ENCODE measurements at places on chromosomes 1 and 21. TPM values are rescaled to one million over a fixed set of nuclear protein-coding genes. Genes with fewer than 3 reads are reported as not detected.
A peak's percentile ranks its signal among the peaks of the same experiment; 100 is the strongest.

DNA sequence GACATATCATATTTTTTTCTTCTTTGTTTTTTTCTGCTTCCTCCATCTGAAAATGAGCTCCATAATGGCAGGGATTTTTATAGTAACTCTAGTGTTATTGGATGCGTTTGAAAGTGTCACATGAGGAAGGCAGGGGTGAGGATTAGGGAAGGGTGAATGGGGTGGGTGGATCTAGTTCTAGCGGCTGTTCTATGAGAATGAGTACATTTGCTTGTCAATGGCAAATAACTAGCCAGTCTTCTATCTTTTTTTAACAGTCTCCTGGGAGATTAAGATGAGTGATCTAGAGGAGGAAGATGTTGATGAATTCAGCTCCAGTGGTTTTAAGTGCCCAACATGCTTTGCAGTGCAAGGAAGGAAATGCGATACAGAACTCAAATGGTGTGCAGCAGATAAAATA lies 5.8 kb downstream of the OR14I1 start:
- no peak for DNase-seq

DNA sequence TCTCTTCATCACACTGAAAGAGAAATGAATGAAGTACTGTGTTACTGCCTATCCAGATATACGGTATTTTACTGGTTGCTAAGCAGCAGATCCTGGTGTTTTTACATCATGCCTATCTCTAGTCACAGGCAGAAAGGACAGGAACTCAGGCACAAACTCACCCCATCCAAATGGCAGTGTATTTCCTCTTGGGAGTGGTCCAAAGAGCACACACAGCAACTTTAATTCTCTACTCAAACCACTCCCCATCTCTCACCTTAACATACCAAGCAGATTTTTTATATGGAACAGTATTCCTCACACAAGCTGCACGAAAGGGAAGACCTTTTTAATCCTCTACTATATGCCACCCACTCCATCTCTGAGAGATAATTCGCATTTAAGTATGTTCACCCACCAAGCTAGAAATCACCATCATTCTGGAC lies 27.3 kb downstream of the EIF4G3 start:
- DNase-seq = no peak

GRCh38 chr1:52328615-52329014 lies 37.4 kb downstream of the CC2D1B start:
- DNase-seq = no peak

GRCh38 chr1:223140611-223141405 lies 2.2 kb downstream of the TLR5 start:
- DNase-seq = no peak

DNA sequence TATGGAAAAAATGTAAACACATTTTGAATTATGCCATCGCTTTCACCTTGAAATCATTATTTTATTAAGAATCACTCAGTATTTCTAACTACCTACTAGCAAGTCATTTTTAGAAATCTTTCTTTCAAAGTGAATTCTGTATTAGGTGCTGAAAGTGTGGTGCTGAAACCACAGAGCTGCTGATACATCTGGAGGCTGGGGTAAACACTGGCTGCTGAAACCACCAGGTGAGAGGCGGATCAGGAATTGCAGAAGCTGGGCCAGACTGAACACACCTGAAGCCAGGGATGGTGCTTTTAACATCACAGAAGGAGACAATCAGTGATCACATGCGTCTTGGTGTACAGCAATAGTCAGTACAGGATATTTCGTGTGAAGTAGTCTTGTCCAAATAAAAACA lies 42.2 kb upstream of the KCNE1 start:
- no peak for DNase-seq

DNA sequence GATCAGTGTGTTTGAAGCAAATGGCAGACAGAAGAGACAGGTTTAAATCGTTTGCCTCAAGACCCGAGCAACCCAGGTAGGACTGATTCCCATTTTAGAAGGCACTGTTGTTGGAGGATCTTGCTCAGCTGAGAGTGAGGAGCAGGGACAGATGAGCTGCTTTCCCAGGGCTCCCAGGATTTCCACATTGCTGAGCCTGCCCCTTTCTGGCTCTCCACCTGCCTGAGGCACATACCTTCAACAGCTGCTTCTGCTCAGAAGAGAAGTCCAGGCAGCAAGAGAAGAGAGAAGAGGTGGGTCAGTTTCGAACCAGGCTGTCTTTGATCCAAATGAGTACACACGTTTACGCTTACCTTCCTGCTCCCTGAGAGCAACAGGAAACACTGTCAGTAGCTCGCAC lies 5.7 kb downstream of the TNNT2 start:
- DNase-seq = no peak

DNA sequence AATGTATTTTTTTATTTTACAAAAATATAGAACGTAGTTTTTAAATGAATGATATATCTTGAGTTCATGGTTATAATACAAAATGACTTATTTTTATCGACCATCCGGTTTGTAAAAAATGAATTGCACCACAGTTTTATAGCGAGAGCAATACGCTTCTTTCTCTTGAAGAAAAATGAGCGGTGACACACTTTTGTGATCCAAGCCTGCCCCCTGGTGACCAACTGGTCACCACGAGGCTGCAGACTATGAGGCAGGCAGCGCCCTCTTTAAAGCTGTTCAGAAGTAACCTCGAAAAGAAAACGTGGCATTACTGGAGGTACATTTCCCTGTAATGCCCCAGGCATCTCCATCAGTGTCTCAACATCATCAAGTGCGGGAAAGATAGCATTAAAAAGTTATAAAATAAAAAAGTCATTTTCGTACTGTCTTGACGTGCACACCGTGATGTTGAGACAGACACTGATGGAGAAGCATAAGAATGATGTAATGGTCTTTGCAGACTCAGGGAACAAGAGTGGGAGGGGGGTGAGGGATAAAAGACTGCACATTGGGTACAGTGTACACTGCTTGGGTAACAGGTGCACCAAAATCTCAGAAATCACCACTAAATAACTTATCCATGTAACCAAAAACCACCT lies 734.2 kb upstream of the ADAMTS5 start:
- peak; percentile 86 for DNase-seq

GRCh38 chr1:20625176-20626097 lies 7.8 kb upstream of the PINK1 start:
- no peak for DNase-seq

DNA sequence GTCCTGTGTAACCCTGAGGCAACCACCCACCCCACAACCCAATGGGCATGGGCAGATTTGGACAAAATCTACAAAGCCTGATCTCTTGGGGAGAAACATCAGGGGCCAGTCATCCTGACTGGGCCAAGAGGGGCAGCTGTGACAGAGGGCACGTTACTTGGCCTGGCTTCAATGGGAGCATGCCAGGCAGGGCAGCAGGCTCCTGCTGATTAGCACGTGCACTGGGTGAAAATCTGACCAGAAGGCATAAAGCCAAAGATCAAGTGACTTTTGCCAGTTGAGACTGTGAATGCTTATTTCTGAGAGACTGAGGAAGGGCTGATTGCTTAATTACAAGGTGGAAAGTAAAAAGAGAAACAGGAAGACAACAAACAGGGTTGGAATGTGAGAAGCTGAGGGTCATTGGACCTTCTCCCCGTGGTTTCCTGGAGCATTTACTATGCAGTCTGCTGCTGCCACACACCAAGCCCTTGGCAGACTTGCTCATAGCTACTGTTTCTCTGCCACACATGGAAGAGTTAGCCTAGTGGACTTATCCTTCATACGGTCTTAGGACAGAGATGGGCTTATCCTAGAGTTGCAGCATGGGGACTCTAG lies 39.8 kb upstream of the TNR start:
- no peak for DNase-seq

DNA sequence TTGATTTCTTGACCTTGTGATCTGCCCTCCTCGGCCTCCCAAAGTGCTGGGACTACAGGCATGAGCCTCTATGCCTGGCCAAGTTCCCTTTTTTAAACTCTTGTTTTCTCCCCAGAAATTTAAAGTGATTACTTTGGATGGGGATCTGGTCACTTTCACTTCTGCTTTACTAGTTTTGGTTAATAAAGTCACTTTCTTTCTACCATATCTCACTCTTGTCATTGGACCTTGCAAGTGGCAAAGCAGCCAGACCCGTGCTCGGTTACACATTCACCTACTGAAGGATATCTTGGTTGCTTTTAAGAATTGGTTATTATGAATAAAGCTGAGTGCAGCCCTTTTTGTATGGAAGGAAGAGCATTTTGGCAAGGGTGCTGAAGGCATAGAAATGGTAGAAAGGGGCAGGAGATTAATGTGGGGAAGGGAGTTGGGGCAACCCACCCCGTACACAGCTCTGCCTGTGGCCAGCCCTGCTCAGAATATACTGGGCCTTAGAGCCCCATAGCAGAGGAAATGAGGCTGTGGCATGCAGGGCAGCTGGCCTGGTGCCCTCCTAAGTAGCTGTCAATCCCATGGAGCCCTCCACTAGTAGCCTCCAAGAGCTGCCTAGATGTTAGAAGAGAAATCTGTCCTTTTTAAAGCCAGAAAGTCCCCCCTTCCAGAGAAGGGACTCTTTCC lies 40.7 kb downstream of the CD2 start:
- no peak for DNase-seq

- DNase-seq = no peak
These were observed 62.8 kb downstream of the SLX9 start for GRCh38 chr21:45002381-45003204.

- no peak for DNase-seq
These were observed 318.7 kb upstream of the ST6GALNAC5 start for GRCh38 chr1:76548513-76549100.

- DNase-seq = peak; percentile 86
These were observed 3.6 kb upstream of the VWA1 start for GRCh38 chr1:1431845-1432273.

DNA sequence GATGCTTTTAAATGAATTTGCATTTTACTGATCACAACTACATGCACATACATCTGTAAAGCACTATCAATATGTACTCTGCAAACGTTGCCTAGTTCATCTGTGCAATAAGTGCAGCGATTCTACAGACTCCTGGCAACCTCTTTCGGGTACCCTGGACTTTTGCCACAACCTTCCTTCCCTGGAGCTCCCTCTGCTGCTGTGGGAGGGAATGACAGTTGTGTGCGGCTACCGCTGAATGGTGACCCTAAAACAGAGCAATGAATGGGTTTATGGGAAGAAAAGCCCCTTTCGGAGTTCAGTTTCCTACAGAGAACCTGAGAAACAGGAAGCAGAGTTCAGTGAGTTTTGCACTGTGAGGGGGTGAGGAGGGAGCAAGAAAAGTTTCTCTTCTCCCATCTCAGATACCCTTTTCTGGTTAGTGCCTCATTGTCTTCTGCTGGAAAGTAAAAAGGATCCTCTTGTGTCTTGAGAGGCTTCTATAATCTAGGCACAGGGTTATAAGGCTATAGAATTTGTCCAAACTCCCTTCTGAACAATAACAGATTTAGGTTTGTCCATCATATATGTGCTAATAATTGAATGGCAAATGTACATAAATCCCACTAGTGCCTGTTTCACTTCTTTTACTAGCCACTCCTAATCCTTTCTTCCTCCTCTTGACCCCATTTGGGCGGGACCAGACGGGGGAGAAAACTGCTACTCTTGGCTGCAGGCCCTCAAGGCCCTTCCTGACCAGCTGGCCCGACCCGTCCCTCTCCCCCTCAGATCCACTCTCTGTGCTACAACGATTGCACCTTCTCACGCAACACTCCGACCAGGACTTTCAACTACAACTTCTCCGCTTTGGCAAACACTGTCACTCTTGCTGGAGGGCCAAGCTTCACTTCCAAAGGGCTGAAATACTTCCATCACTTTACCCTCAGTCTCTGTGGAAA lies 19.8 kb upstream of the SARS1 start:
- no peak for DNase-seq

DNA sequence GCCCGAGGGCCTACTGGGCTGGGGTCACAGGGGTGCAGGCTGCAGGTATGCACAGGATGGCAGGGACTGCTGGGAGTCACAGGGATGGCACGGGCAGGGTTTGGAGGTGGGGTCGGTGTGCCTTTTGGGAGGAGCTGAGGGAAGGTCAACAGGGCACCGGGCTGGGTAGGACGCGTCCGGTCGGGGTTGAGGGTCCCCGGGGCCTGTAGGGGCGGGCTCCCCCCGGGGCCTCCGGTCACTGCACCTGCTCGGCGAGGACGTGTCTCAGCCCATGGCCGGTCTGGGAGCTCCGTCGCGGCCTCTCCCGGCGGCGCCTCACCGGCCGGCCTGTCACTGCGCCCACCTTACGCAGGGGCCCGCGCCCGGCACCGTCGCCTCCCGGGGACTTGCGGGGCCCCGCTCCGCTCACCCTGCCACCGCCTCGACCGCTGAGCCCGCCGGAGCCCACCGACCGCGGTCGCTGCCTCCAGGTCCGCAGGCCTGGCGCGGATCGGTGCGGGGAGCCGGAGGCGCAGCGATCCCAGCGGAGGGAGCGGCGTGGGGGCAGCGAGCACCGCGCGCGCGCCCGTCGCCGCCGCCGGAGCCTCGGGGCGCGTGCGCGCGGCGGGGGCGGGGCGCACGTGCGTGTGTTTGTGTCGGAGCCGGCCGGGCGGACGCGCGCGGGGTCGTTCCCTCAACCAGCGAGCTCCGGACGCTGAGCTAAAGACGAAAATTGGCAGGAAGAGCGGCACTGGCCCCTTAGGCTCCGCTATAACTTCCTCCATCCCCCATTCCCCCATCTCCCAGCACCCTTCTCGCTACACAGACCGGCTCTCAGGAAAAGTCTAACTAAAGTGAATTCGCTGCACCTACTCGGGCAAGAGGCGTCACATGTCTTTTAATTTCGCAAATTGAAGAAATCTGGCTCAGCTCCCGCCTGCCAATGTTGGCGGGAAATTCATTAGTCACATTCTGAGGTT lies at the start of gene AMIGO1:
Gene AMIGO1, minus strand, starts transcription at position 552 of the 959 bp plus-strand sequence. CDS start 815 bp downstream, outside the sequence.
- DNase-seq = peak; percentile 84

- no peak for DNase-seq
These were observed 523.9 kb downstream of the LMO4 start for GRCh38 chr1:87852410-87853161.

DNA sequence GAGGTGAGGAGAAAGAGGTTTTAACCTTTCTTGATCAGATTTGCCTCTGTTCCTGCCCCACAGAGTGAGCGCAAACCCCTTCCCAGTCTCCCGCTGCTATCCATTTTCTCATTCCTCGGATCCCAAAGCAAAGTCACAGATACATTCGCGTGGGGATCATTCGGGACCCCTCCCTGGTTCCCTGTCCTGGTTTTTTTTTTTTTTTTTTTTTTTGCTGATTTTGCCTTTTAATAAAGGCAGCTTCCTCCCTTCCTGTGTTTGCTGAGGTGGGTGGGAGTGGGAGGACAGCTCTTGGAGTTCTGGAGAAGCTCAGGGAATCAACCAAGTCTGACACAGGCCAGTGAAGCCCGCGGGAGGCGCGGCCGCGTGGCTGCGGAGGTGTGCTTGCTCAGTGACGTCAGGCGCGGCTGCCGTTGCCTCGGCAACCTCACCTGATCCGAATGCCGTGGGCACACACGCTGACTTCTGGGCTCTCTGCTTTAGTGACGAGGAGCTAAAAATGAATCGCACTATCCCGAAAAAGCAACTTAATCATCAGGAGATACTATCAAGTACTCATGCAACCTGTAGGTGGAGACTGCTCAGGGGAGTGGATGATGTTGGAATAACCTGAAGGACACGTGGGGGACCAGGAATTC lies 106.4 kb downstream of the TBX19 start:
- DNase-seq = peak; percentile 51

KCNK1 gene
- 23.9 TPM for total RNA-seq

HTR6 gene
- total RNA-seq = not detected

BGLAP gene
- 0.83 TPM for total RNA-seq

C1orf141 gene
- not detected for total RNA-seq

ATP1A4 gene
- 0.40 TPM for total RNA-seq

RPTN gene
- not detected for total RNA-seq

EPHX1 gene
- total RNA-seq = 68.6 TPM

GPR25 gene
- total RNA-seq = not detected
